Thoracic aorta (tissue), 2 donors: ENCODE measurements at places on chromosomes 5 and 9.

DNA sequence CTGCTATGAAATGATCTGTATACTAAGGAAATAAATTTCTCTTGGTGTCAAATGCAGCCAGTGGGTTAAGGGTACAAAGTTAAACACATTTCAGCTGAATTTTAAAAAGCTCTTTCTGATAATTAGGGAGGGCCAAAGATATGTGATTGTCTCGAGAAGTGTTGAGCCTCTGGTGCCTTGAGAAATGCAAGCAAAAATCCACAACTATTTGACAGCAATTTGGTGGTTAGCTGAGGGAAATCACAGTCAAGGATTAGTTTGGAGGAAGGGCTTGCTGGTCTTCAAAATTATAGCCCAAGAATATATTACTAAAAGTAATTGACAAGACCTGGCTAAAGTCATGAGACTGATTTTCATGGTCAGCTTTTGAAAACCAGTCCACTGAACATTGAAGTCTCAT is 255.7 kb upstream of the PPP1R2B start:
- DNase-seq: no peak

- DNase-seq: no peak
These were observed 13.1 kb upstream of the IFNA14 start for GRCh38 chr9:21252721-21253547.

DNA sequence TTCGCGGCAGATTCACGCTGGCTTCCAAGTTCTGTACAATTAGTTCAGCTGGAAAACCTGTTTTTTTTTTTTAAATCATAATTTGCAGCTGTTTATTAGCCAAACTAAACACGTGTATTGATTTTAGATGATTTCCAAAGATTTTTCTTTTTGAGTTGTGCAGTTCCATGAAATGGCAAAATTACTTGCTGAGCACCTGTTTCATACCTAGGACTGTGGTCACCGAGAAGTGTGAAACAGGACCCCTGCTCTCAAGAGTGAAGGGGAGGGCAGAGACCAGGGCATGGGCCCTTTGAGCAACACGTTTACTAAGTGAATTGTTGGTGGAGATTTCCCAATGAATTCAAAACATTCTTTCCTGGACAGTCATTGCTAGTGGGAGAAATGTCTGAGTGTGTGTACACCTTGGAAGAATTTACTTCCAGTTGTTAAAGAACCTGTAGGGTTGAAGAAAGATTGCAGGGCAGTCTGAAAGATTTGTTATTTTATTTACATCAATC is 688 bp downstream of the SNX24 start:
- no peak for DNase-seq

- no peak for DNase-seq
These were observed 137.5 kb upstream of the CDKN2B start for GRCh38 chr9:22146604-22147003.

DNA sequence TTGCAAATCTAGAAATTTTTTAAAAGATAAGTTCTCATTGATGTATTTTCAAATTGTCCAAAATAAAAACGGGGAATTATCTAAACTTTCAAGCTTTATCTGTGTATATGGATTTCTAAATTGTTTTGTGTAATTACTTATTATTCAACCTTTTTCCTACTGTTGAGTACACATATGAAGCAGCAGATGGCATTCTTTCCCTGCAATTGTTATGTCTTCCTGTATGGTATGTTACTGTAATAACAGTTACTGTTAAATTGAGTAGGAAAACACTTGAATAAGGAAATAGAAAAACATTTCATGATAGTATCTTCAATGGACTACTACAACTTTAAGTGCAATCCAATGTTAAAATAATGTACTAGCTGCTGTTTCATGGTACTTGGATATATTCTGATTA is 124.8 kb downstream of the RANBP17 start:
- DNase-seq: no peak

- DNase-seq: no peak
These were observed 77.2 kb downstream of the SLCO6A1 start for GRCh38 chr5:102421647-102422046.

DNA sequence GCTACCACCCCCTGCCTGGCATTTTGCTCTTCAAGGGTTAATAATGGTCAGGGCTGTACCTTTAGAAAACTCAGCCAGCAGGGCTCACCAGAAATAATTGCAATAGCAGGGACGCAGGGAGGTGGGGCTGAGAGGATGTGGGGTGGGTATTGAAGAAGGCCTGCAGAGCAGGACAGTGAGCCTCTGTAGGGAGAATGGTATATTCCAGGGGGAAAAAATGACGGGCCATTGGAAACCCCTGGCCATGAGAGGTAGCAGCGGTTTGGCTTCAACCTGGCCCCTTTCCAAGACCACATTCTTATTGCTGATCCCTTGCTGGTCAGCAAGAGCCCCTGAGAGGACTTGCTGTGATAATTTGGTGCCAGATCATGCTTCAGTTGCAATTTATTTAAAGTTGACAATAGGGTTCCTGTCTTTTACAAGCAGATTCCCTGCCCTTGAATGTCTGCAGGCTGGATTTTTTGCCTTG is 36.7 kb upstream of the CTNNA1 start:
- no peak for DNase-seq

DNA sequence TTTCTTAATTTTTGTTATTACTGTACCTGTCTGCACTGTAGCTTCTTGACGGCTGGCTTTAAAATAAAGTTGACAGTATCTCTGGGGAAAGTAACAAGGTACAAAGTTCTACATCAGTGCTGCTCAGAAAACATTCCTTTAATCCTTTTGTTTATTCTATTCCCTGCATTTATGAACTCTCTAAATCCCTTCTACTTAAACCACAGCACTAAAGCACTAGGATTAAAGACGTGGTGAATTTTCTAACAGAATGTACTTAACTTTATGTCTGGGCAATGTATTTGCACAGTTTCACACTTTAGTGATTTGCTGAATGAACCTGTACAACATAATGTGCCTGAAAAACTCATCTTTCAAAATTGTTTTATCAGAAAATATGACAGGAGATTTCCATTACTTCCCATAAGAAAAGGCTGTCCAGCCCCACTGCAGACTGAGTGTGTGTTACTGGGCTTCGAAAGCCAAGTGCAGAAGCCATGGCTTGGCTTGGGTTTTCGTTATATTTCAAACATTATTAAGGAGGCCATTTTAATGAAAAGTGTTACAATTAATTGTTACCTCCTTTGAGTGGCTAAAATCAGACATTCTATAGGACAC is 43.8 kb downstream of the LHFPL2 start:
- no peak for DNase-seq

- DNase-seq: no peak
These were observed 30.9 kb upstream of the WWC1 start for GRCh38 chr5:168260353-168261226.

DNA sequence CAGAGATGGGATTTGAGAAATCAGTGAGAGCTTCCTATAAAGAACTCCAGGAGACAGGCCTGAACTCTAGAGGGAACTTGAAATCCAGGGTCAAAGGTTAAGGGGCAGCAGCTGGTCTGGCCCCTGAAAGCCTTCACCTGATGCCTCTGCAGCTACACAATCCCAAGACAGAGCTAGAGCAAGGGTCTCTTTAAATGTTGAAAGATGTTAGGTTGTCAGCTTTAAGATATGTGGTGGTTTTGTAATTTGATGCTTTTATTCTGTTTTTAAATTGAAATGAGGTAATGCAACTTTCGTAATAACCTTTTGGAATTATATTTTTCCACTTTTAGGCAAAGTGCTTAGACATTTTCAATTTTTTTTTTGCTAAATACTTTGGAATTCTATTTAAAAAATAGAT is 2.4 kb downstream of the SOWAHA start:
- no peak for DNase-seq

GRCh38 chr5:123474228-123474627 is 37.7 kb upstream of the CSNK1G3 start:
- DNase-seq: no peak

GRCh38 chr5:59335544-59335943 is 558.0 kb downstream of the PDE4D start:
- DNase-seq: no peak

DNA sequence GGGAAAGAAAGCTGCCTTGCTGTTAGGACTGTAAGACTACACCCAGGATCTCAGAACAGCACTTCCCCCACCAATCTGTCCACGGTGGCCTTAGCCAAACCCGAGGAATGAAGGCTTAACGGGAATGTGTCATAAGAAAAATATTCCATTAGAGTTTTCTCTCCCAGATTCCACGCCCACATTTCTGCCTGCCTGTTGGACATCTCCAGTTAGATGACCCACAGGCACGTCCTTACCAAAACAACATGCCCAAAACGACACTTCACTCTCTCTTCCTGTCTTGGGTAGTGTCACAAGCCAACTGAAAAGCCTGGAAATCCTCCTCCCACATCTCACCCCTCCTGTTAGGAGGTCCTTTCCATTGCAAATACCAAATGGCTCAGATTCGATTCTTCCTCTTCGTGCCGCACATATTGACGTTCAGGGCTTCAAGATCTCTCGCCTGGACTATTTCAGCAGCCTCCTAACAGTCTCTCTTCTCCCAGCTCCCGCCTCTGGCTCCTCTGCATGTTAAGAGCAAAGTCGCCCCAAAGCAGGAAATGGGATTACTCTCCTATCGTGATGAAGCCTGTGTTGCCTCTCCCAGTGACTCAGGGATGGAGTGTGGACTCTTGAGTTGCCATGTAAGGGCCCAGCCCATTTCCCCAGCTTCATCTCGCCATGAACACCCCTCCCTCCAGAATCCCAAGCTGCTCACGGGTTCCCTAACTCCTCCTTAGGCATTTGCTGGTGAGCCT is 159.3 kb downstream of the NR3C1 start:
- DNase-seq: peak; percentile 53
